ENCODE measurements at places on chromosomes 1 and 21. TPM values are rescaled to one million over a fixed set of nuclear protein-coding genes. Genes with fewer than 3 reads are reported as not detected.

GRCh38 chr1:8121261-8122159, 95.4 kb upstream of the ERRFI1 start:
- no peak for DNase-seq

DNA sequence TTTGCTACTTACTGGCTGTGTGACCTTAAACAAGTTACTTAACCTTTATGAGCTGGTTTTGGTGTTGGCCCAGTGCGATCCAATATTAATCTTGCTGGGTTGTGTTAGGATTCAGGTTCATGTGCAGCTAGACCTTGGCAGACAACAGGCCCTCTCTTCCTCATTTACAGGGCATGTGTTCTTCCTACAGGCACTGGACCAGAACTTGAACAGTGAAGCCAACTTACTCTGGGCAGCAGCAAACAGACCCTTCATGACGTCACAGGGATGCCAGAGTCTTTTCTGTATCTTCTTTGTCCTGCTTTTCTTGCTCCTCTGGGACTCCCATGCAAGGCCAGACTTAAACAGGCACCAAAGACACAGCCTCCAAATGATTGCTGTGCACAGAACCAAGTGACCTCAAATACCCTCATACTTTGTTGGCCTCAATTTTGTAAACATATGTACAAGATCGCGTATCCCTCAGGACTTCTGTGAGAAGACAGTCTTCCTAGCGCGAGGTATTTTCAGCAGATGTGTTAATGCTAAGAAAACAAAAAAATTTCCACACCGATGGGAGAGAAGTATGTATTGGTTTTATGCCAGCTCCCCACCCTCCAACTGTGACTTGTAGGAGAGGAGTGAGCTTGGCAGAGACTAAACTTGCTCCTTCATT, 73.7 kb downstream of the URB2 start:
- no peak for DNase-seq

GRCh38 chr1:5975133-5975880, 16.9 kb downstream of the NPHP4 start:
- no peak for DNase-seq

The KCNJ10 gene
- 0.48 TPM for polyA plus RNA-seq

DNA sequence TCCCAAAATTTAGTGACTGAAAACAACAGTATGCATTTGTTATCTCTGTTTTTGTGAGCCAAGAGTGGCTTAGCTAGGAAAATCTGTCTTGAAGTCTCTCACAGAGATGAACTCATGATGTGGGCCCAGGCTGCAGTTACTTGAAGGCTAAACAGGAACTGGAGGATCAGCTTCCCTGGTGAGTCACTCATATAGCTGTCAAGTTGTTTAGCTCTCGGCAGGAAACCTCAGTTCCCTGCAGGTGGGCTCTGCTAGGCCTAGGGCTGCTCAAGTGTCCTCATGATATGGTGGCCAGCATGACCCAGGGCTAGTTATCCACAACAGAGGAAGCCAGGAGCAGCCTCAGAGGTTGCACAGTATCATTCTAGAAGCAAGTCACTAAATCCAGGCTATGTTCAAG, 30.2 kb upstream of the DDX59 start:
- no peak for DNase-seq

GRCh38 chr21:23014021-23014420, 2015.8 kb downstream of the NCAM2 start:
- no peak for DNase-seq

The LGR6 gene
- 0.63 TPM for polyA plus RNA-seq

DNA sequence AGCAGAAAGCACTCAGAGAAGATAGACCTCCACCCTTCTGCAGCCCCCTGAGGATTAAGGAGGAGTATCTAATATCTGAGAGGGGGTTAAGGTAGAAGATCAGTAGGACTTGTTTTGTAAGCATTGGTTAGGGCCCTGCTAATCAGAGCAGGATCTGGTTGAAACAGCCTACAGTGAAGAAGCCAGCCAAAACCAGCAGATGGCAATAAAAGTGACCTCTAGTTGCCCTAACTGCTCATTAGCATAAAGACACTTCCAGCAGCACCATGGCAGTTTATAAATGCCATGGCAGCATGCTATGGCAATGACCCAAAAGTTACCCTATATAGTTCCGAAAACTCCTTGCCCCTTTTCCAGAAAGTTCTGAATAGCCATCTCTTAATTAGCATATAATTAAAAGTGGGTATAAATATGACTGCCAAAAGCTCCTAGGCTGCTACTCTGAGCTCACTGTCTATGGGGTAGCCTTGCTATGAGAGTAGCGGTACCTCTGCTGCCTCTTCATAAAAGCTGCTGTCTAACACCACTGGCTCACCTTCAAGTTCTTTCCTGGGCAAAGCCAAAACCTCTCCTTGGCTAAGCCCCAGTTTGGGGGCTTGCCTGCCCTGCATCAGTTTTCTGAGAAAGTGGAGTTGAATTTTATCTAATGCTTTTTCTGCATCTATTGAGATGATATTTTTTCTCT, 254.2 kb downstream of the PAPPA2 start:
- DNase-seq = no peak

Data from liver (tissue), 10 donors.